Keratinocyte (primary cell): ENCODE measurements at places on chromosomes 7 and 10.
A peak's percentile ranks its signal among the peaks of the same experiment; 100 is the strongest.

- H3K4me1 ChIP-seq = peaks cover 24% of the 10 kb centered on the region
- DNase-seq = no peak
- H3K27me3 ChIP-seq = no peaks in the 10 kb centered on the region
- no peak overlapping the region for H3K27ac ChIP-seq
- H3K4me3 ChIP-seq = no peak overlapping the region
Observed at GRCh38 chr7:150401424-150401790, 22.3 kb downstream of the ZNF775 start.

- H3K4me3 ChIP-seq = peak overlapping the region; percentile 88
- DNase-seq = no peak
- peaks cover 4% of the 10 kb centered on the region for H3K36me3 ChIP-seq
- peak overlapping the region; percentile 81 for H3K27ac ChIP-seq
Observed at GRCh38 chr7:127391591-127392181, 822 bp downstream of the ZNF800 start.

DNA sequence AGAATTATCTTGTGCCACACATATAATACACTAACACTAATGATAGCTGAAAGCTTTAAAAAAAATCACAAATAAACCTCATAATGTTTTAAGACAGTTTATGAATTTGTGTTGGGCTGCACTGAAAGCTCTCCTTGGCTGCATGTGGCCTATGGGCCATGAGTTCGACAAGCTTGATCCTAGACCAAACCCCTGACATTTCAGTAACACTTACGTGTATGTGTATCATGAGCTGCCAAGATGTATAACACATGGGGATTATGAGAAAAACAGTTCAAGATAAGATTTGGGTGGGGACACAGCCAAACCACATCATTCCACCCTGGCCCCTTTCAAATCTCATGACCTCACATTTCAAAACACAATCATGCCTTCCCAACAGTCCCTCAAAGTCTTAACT lies 823.8 kb downstream of the PCDH15 start:
- H3K27me3 ChIP-seq = no peaks in the 10 kb centered on the region
- no peak for DNase-seq
- no peaks in the 10 kb centered on the region for H3K36me3 ChIP-seq
- no peaks in the 10 kb centered on the region for H3K4me1 ChIP-seq
- H3K27ac ChIP-seq = no peak overlapping the region

DNA sequence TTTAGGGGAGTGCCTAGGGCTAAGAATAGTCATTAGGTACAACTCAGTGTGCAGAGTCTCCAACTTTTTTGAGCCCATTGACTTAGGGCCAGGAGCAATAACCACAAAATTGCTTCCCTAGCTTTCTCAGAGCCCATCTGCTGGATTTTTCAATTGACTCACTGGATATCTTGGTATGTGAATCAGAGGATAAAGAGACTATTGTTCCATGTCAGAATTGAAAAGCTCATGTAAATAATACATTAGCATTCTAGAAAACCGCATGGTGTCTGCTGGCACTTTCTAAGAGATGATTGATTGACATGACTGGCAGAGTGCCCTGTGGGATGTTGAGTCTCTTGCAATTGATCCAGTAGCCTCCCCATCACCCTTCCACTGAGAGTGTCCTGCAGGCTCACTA lies 246.2 kb downstream of the CCDC7 start:
- DNase-seq = peak; percentile 38
- H3K4me1 ChIP-seq = peaks cover 23% of the 10 kb centered on the region
- no peaks in the 10 kb centered on the region for H3K36me3 ChIP-seq
- H3K27ac ChIP-seq = no peak overlapping the region
- no peak overlapping the region for H3K4me3 ChIP-seq
- H3K27me3 ChIP-seq = no peaks in the 10 kb centered on the region

- H3K36me3 ChIP-seq = no peaks in the 10 kb centered on the region
- DNase-seq = no peak
- H3K4me3 ChIP-seq = no peak overlapping the region
- H3K4me1 ChIP-seq = no peaks in the 10 kb centered on the region
- no peak overlapping the region for H3K27ac ChIP-seq
Observed at GRCh38 chr7:56291-56913, 136.0 kb upstream of the FAM20C start.

DNA sequence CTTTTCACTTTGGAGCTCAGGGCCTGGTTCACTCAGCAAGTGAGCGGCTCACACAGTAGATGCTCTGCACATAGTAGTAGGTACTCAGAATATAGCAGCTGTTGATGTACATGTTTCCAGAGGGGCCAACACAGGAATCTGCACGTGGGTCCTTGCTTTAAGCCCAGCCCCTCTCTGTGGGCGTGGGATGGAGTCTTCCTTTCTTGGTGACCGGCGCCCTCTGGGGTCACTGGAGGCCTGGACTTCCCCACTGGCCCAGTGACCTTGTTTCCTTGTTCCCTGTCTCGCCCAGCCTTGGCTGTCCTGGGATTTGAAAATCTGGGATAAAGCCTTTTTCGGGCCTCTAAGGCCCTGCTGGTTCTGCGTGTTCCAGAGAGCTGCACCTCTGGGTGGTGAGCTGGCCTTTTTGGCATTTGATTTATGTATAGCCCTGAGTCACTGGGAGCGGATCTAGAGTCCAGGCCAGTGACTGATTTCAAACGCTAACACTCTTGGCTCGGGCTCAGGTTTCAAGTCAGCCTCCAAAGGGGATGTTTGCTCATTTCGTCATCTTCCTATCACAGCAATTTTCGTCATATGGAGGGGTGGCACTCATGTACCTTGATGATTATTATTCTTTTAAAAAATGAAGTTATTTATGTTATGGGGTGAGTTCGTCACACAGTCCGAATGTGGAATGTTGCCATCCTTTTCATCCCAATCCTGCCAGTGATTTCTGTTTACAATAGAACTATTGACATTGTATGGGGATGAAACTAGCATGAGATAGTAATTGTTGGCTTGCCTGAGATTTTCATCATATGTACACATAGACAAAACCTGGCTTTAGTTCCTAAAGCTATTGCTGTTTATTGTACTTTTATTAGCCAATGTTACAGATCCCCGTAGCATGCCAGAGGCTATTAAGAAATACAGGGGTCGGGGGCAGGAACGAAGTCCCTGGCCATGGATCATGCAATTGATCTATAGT lies 65.5 kb downstream of the CUX1 start:
- peak; percentile 88 for DNase-seq
- peak overlapping the region; percentile 97 for H3K27ac ChIP-seq
- H3K4me3 ChIP-seq = peak overlapping the region; percentile 47
- no peaks in the 10 kb centered on the region for H3K27me3 ChIP-seq
- H3K36me3 ChIP-seq = no peaks in the 10 kb centered on the region

GRCh38 chr10:105398202-105398601 lies 757.1 kb downstream of the SORCS3 start:
- H3K4me3 ChIP-seq = no peak overlapping the region
- no peaks in the 10 kb centered on the region for H3K36me3 ChIP-seq
- H3K27ac ChIP-seq = no peak overlapping the region
- H3K4me1 ChIP-seq = no peaks in the 10 kb centered on the region

- H3K4me3 ChIP-seq = no peak overlapping the region
- peaks cover 7% of the 10 kb centered on the region for H3K4me1 ChIP-seq
- no peak for DNase-seq
Observed at GRCh38 chr7:38195804-38196595, 18.0 kb downstream of the STARD3NL start.

GRCh38 chr10:29185050-29185449 lies 103.8 kb upstream of the LYZL1 start:
- no peak overlapping the region for H3K27ac ChIP-seq
- no peaks in the 10 kb centered on the region for H3K4me1 ChIP-seq
- DNase-seq = no peak

DNA sequence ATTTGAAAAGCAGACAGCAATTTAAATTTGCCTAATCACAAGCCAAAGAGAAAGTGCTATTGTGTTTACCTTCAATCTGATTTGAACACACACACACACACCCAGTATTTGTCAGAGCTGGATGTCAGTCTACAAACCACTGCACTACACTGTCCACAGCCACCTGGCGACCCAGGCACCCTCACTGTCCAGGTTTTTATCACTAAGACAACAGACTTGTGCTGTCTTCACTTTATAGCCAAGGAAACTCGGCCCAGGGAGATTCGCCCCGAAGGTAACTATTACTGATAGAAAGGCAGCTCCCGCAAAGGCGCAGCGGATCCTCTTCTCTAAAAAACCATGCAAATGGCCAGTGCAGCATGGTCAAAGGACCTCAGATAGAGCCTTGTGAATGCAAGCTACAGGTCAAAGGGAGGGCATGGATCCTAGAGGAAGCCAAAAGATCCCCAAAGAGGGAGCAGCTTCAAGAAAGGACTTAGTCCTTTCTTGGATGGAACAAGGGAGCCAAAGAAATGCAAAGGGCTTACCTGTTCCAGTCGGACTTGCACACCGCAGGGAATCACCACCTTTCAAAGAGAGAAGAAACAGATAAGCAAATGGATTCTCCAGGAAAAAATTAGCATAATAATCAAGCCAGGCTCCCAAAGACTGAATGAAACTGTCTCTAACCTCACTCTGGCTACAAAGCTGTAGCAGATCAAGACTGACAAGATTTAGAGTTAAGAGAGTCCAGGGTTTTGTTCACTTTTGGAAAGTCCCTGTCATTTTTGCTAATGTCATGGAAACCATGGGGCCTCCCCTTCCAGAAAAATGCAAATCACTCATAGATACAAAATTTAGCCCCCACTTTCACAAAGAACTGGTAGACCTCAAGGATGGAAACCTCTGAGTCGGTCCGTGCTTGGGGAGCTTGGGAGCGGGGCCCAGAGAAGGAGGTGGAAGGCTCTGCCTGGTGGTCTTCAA lies 101.1 kb downstream of the TNS3 start:
- no peak overlapping the region for H3K27ac ChIP-seq
- no peak for DNase-seq
- no peaks in the 10 kb centered on the region for H3K36me3 ChIP-seq
- H3K27me3 ChIP-seq = no peaks in the 10 kb centered on the region

- H3K4me1 ChIP-seq = peaks cover 13% of the 10 kb centered on the region
- no peak overlapping the region for H3K27ac ChIP-seq
- H3K27me3 ChIP-seq = no peaks in the 10 kb centered on the region
- H3K4me3 ChIP-seq = no peak overlapping the region
- no peak for DNase-seq
Observed at GRCh38 chr7:100688326-100688860, 5.7 kb downstream of the GIGYF1 start.

DNA sequence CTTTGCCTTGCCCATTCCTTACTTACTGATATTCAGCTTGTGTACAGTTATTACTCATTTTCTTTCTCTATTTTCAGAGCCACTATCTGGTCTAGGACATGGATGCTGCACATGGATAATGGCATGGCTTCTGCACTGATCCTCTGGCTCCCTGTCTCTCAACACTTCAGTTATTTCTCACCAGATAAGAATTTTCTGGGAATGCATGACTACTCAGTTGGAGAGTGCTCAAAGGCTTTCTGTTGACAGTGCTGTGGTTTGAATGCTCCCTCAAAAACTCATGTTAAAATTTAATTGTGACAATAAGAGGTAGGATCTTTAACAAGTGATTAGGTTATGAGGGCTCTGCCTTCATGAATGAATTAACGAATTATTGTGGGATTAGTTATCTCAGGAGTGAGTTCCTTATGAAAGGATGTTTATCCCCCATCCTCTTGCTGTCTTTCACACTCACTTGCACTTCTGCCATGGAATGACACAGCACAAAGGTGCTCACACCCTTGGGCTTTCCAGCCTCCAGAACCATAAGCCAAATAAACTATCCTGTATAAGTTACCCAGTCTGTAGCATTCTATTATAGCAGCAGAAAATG lies 16.1 kb upstream of the PIK3CG start:
- H3K27ac ChIP-seq = no peak overlapping the region
- no peaks in the 10 kb centered on the region for H3K36me3 ChIP-seq
- no peaks in the 10 kb centered on the region for H3K4me1 ChIP-seq
- DNase-seq = no peak
- no peak overlapping the region for H3K4me3 ChIP-seq
- peaks cover 4% of the 10 kb centered on the region for H3K27me3 ChIP-seq

DNA sequence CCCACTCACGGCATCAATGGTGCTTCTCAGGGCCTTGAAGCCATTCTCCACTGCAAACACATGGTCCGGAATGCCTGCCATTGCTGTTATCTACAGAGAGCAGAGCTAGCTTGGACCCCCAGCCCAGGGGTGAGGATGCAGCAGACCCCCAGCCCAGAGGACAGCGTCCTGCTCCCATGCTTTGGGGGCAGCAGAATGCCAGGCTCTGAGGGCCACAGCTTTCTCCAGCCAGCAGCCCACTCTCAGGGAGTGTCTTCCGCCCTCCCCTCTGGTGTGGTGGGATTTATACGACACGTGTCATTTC lies 48.1 kb upstream of the MSMB start:
- H3K36me3 ChIP-seq = no peaks in the 10 kb centered on the region
- DNase-seq = no peak
- H3K27me3 ChIP-seq = no peaks in the 10 kb centered on the region

GRCh38 chr7:12670743-12671520 lies 16.5 kb upstream of the ARL4A start:
- peaks cover 18% of the 10 kb centered on the region for H3K4me1 ChIP-seq
- no peaks in the 10 kb centered on the region for H3K27me3 ChIP-seq
- H3K27ac ChIP-seq = no peak overlapping the region
- H3K4me3 ChIP-seq = no peak overlapping the region
- no peaks in the 10 kb centered on the region for H3K36me3 ChIP-seq
- no peak for DNase-seq

DNA sequence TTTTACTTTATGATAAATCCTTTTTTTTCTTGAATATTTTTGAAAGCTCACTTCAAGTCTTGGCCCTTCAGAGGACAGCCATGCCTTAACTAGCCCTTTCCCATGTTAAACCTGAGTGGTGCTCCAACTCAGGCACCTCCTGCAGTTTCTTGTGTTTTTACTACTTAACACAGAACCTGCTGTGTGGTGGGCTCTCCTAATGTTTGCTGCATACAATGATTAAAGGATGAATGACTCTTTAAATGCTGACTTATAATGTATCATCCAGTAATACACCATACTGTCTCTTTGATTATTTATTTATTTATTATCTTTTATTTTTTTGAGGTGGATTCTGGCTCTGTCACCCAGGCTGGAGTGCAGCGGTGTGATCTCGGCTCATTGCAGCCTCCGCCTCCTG lies 179.4 kb downstream of the SEMA3E start:
- H3K27ac ChIP-seq = peak overlapping the region; percentile 26
- no peaks in the 10 kb centered on the region for H3K27me3 ChIP-seq
- DNase-seq = no peak

DNA sequence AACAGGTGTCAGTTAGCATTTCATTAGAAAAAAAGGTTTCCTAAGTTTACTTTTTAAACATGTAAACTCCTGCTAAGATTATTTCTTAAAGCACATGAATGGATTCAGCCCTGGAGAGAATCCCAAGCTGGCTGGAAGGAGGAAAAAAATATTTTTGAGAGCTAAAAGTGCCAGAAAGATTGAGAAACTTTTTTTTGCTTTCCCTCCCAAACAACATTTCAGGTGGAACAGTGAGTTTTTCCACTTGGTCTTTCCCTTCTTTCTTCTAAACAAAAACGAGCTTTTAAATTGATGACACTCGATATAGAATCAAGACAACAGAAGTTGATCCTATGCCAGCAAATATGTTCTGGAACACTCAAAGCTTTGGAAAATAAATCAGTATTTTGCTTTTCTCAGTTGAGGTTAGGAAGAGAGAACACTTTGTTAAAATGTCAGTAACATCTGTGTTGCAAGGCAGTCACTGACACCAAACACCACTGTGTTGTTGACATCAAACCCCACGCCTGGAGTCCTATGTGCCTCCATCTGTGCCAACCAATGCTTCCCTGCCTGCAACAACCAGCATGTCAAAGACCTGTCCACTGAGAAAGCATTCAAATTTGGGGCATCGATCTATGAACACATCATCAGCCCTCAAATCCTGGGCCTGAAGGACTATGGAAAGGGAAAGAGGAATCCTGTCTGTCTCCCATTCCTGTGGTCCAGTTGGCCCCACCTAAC lies 22.9 kb upstream of the INSIG1 start:
- H3K4me1 ChIP-seq = no peaks in the 10 kb centered on the region
- no peak overlapping the region for H3K27ac ChIP-seq
- no peaks in the 10 kb centered on the region for H3K36me3 ChIP-seq
- no peak overlapping the region for H3K4me3 ChIP-seq
